Activated T-cell treated with anti-CD3 and anti-CD28 coated beads, Interleukin-2, amount 50 U/mL, for 24 hours (primary cell): ENCODE measurements at places on chromosomes 3 and 15.

- DNase-seq, result no peak
- H3K36me3 ChIP-seq, result no peaks in the 10 kb centered on the region
- H3K27ac ChIP-seq, result no peak overlapping the region
- no peaks in the 10 kb centered on the region for H3K4me1 ChIP-seq
These were observed 50.4 kb upstream of the TBC1D21 start for GRCh38 chr15:73822998-73823397.

GRCh38 chr15:38440353-38441129 lies 13.4 kb upstream of the FAM98B start:
- peak; percentile 52 for DNase-seq
- H3K36me3 ChIP-seq, result no peaks in the 10 kb centered on the region
- H3K27ac ChIP-seq, result peak overlapping the region; percentile 50
- H3K4me1 ChIP-seq, result peaks cover 5% of the 10 kb centered on the region
- no peak overlapping the region for H3K4me3 ChIP-seq

DNA sequence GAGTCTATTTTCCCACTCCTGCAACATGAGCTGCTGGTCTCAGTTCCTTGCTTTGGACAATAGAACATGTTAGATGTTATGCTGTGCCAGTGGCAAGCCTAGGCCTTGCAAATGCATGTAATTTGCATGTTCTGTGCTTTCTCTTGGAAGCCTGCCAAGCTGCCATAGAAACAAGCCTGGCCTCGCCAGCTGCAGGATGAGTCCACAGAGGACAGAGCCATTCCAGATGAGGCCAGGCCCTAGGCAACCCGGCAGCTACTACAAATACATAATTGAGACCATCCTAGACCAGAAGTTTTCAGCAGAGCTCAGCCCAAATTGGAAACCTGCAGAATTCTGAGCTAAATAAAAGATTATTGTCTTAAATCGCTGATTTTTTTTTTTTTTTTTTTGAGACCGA lies 39.6 kb downstream of the TRIM69 start:
- H3K4me1 ChIP-seq, result no peaks in the 10 kb centered on the region
- no peak overlapping the region for H3K4me3 ChIP-seq
- no peak for DNase-seq
- H3K36me3 ChIP-seq, result peaks cover 10% of the 10 kb centered on the region
- H3K27me3 ChIP-seq, result no peaks in the 10 kb centered on the region

DNA sequence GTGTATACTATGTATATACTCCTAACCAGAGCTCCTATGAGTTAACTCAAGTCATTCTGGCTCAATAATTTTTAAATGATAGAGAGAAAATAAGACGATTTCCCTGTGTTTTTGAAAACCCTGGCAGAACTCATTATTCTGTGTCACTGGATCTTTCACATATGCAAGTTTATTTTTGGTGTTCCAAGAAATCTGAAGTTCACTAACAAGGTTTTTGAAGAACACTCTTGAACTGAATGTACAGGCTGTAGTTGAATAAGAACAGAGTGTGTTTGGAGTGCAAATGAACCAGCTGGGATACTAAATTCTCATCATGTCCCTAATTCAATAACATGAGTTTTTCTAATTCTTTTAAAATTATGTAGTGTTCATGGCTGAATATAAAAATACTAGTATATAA lies 466.9 kb upstream of the SUCLG2 start:
- H3K4me1 ChIP-seq, result peaks cover 17% of the 10 kb centered on the region
- H3K36me3 ChIP-seq, result peaks cover 4% of the 10 kb centered on the region
- no peak overlapping the region for H3K27ac ChIP-seq
- DNase-seq, result no peak

DNA sequence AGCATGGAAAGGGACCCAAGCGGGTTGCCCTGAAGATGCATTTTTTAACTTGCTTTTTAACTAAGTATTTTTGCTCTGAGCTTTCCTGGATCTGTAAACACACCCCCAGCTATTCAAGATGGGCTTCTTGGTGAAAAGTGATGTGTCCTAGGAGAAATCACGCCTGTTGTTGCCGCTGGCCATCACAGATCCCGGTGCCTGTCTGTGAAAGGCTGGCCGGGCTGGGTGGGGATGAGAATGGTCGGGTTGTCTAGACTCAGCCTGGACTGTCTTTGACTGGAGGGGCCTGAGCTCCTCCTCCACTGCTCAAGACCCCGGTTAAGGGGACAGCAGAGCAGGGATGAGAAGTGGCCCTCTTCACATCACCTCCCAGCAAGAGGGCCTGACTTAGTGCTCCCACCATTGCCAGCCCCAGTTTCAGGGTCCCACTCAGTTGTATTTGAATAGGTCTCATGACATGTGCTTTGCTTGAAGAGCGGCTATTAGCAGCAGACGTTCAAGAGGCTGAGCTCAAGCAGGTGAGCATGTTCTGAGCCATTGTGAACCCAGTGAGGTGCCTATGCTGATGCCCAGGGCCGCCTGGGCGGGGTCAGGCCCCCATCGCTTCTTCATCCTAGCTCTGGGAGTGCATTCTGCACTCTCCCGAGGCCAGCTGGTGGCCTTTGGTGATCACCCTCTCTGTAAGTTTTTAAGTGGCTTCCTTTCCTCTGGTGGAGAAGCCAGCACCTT lies 79.9 kb downstream of the IGF1R start:
- no peaks in the 10 kb centered on the region for H3K27me3 ChIP-seq
- H3K36me3 ChIP-seq, result peaks cover 4% of the 10 kb centered on the region
- no peak overlapping the region for H3K4me3 ChIP-seq
- no peak for DNase-seq
- no peak overlapping the region for H3K27ac ChIP-seq
- H3K4me1 ChIP-seq, result peaks cover 45% of the 10 kb centered on the region

GRCh38 chr3:51703068-51703760 lies 3.7 kb upstream of the GRM2 start:
- H3K4me1 ChIP-seq, result peaks cover 26% of the 10 kb centered on the region
- H3K36me3 ChIP-seq, result peaks cover 61% of the 10 kb centered on the region
- no peak for DNase-seq

DNA sequence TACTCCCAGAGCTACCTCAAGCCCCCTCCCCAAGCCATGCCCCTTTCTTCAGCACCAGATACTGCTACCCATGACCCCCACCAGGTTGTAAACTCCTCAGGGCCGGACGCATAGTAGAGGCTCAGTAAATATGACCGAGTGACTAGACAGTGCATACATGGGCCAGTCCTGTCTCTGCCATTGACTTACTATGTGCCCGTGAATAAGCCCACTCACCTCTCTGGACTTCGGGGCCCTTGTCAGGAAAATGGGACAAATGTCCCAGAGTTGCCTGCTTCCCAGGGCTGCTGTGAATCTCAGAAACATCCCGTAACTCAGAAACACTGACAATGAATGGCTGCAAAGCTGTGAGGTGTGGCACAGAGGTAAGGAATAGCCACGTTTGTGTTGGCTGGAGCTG lies 48.2 kb upstream of the FGD5 start:
- no peak for DNase-seq
- H3K27me3 ChIP-seq, result no peaks in the 10 kb centered on the region
- no peak overlapping the region for H3K4me3 ChIP-seq
- H3K36me3 ChIP-seq, result no peaks in the 10 kb centered on the region
- no peak overlapping the region for H3K27ac ChIP-seq

- no peak overlapping the region for H3K4me3 ChIP-seq
- peaks cover 6% of the 10 kb centered on the region for H3K27me3 ChIP-seq
- DNase-seq, result no peak
- H3K36me3 ChIP-seq, result no peaks in the 10 kb centered on the region
- H3K4me1 ChIP-seq, result no peaks in the 10 kb centered on the region
These were observed 88.1 kb downstream of the MAGI1 start for GRCh38 chr3:65950340-65951326.

DNA sequence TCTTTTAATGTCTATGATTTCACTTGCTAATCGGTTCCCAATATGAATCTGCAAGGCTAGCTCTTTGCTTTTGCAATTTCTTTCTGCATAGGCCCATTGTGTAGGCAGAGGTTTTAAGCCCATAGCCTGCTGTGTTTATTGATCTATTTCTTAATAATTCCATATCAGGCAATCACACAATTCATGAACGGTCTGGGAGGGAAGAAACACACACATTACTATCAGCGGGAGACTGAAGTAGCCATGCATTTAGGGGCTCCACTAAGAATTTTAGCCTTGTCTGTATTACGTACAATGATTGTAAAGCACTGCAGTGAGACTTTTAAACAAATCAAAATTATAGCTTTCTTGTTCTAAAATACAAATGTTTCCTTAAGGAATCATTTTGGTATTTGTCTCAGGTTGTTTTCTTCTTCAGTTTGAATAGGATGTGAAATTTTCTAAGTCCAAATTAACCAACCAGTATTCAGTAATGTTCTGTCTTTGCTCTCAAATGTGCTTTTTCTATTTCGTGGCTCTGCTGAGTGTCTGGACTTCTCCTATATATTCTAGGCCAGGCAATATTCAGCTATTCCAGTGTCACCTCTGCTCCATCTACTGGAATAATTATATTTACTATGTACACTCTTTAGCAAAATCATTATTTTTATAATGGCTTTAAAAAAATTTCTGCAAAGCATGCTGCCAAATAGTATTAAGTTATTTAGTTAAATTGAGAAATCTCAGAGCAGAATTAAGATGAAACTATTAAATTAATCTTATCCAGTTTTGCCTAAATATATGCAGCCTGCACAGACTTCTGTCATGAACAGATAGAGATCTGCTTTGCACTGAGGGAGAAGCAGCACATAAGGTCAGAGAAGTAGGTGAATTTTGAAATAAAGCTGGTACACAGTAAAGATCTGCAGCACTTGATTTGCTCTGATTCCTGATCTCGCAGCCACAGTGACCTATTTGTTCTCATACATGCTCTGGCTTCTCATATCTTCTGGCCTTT lies 103.0 kb upstream of the NAALADL2 start:
- H3K4me1 ChIP-seq, result no peaks in the 10 kb centered on the region
- no peaks in the 10 kb centered on the region for H3K36me3 ChIP-seq
- DNase-seq, result no peak
- H3K27ac ChIP-seq, result no peak overlapping the region
- H3K27me3 ChIP-seq, result no peaks in the 10 kb centered on the region

DNA sequence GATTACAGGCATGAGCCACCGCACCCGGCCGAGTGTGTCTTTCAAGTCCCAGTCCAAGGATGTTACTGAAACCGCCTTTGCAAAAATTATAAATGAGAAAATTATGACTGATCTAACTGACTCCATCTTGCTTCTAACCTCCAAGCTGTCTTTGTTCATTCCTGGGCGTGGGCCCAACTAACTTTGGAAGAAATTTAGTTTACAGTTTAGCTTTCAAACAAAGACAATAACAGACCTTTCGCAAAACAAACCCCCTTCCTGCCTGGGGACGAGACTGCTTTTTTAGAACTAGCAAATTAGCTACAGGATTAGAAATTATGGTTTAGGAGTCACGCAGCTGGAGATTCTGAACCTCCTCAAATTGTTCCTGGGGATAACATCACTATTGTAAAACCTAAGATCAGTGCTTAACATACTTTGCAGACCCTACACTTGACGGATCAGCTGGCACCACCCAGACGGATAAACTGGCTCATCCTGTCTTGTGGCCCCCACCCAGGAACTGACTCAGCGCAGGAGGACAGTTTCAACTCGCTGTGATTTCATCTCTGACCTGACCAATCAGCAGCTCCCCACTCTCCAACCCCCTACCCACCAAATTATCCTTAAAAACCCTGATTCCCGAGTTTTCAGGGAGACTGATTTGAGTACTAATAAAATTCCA lies 23.8 kb downstream of the NANOGP8 start:
- no peaks in the 10 kb centered on the region for H3K36me3 ChIP-seq
- H3K4me1 ChIP-seq, result peaks cover 1% of the 10 kb centered on the region
- H3K27ac ChIP-seq, result no peak overlapping the region
- DNase-seq, result no peak

- peaks cover 84% of the 10 kb centered on the region for H3K36me3 ChIP-seq
- peaks cover 2% of the 10 kb centered on the region for H3K4me1 ChIP-seq
- H3K27ac ChIP-seq, result no peak overlapping the region
- DNase-seq, result no peak
- no peaks in the 10 kb centered on the region for H3K27me3 ChIP-seq
These were observed 26.1 kb downstream of the ZXDC start for GRCh38 chr3:126449621-126450051.

- no peaks in the 10 kb centered on the region for H3K36me3 ChIP-seq
- H3K27ac ChIP-seq, result no peak overlapping the region
These were observed 58.3 kb upstream of the MYZAP start for GRCh38 chr15:57533448-57533799.

DNA sequence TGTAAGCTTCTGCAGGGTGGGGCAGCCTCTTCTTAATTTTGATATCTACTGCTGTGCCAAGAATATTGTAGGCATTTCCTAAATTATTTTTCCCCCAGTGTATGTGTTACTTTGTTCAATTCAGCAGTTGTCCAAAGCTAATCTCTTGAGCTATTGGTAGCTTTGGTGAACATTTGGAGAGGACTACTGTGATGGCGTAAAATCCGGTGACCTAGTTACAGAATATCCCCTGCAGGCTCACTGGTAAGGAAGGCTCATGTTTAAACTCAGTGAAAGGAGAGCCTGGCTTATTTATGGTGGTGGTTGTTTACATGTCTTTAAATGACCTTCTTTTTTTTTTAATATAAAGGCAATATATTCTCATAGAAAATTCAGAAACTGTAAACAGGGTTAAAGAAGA lies 105.6 kb downstream of the LPP start:
- H3K4me3 ChIP-seq, result no peak overlapping the region
- H3K4me1 ChIP-seq, result peaks cover 34% of the 10 kb centered on the region
- no peak for DNase-seq
- H3K36me3 ChIP-seq, result peaks cover 7% of the 10 kb centered on the region

- no peak overlapping the region for H3K4me3 ChIP-seq
- H3K36me3 ChIP-seq, result no peaks in the 10 kb centered on the region
- no peak overlapping the region for H3K27ac ChIP-seq
- DNase-seq, result no peak
- H3K4me1 ChIP-seq, result peaks cover 1% of the 10 kb centered on the region
- H3K27me3 ChIP-seq, result no peaks in the 10 kb centered on the region
These were observed 81.8 kb downstream of the MYH15 start for GRCh38 chr3:108428586-108428985.

DNA sequence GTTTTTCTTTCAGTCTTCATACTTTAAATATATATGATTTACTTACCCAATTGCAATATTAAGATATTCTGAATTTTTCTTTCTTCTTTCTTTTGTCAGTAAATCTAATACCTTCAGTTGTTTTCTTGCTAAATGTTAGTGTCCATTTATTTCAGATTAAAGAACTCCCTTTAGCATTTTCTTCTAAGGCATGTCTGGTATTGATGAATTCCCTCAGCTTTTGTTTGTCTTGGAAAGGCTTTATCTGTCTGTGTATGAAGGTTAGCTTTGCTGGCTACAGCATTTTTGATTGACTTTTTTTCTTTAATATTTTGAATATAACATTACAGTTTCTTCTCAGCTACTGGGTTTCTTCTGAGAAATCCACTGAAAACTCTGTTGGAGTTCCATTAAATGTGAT lies 64.0 kb upstream of the PLSCR4 start:
- H3K27me3 ChIP-seq, result peaks cover 13% of the 10 kb centered on the region
- H3K27ac ChIP-seq, result no peak overlapping the region
- DNase-seq, result no peak
- no peaks in the 10 kb centered on the region for H3K4me1 ChIP-seq

DNA sequence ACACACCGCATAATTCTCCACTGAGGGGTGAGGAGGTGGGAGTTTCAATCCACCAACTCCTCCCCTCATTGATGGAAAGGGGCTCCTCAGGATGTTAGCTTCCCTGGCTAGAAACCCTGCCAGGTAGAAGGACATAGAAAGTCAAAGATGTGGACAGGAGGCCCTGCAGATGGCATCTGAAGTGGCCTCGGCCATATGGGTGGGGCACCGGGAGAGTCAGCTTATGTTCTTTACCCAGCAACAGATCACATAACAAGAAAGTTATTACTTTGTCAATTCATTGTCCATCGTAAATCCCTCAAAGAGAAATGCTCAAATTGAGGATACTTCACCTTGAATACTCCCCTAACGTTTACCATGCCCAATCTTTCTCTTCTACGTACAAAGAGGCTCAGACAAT lies 97.3 kb upstream of the ARHGEF3 start:
- H3K27ac ChIP-seq, result no peak overlapping the region
- no peaks in the 10 kb centered on the region for H3K27me3 ChIP-seq
- no peak overlapping the region for H3K4me3 ChIP-seq
- no peak for DNase-seq
- peaks cover 8% of the 10 kb centered on the region for H3K36me3 ChIP-seq
- peaks cover 72% of the 10 kb centered on the region for H3K4me1 ChIP-seq
